Upper lobe of left lung (tissue), 6 donors: ENCODE measurements at places on chromosomes 6 and 20. TPM values are rescaled to one million over a fixed set of nuclear protein-coding genes. Genes with fewer than 3 reads are reported as not detected.

DNA sequence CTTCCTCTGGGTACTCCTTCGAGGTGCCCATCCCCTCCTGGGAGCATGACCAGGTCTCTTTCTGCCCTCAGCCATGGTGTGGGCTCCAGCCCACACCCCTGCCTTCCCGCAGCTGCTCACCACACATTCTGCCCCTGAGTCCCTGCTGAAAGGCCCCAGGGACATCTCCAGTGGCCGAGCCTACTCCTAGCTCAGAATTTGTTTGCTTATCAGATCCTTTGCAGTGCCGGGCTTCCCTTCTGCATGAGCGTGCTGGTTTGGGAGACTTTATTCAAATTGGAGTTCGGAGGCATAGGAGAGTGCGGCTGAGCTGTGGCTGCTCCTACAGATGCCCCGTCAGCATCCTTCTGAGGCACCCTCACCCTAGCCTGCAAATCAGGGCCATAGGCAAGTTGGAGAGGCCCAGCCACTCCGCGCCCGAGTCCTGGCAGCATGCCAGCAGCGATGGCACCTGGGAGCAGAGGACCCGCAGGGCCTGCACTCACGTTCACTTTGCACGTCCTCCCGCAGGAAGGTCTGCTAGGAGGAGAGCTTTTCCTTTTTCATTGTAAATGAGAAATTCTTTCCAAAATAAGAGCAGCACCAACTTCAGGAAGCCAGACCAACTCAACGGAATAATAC is 327.3 kb downstream of the QKI start:
- no peak for DNase-seq

DNA sequence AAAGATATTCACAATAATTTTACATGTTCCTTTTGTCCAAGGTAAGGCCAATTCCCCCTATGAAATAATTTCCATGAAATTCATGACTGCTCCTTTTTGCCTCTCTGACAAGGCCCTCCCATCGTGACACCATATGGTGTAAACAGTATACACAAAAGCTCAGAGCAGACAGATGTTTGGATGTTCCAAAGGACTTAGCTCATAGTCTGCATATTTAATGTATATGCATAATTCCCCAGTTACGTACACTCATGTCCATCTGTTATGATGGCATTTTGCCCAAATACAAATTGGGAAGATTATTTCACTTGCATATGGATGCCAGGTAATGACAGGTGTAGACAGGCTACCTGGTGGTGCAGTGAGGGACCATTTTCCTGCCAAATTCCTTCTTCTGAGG is 376.5 kb downstream of the KHDRBS2 start:
- no peak for DNase-seq

DNA sequence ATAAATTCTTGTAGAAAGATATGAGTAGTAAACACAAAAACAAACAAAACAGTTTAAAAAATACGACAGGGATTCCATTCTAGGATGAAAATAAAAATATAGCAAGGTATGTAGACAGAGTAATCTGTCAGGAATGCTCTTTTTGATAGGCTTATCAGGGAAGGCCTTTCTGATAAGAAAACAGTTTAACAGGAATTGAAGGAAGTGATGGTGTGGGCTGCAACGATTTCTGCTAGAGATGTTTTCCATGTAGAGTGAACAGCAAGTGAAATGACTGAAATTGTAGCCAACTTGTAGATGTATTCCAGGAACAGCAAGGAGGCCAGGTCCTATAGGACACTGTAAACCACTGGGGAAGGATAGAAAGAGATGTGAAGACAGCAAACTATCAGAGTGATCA is 689.7 kb upstream of the GJE1 start:
- no peak for DNase-seq

- no peak for DNase-seq
Measured at GRCh38 chr6:149840345-149841075, 23.6 kb downstream of the LRP11 start.

Gene WASF1
- 2.5 TPM for total RNA-seq

GRCh38 chr6:17610835-17611234 is 10.7 kb downstream of the FAM8A1 start:
- DNase-seq: no peak

Gene SLC17A5
- 13.6 TPM for total RNA-seq

Gene SCUBE3
- total RNA-seq: 1.2 TPM

Gene TRIM10
- total RNA-seq: 0.14 TPM
